Anterior cingulate cortex (tissue), 58 donors: ENCODE measurements at places on chromosomes 5 and 9.

GRCh38 chr5:143172739-143173138 lies 230.7 kb downstream of the NR3C1 start:
- DNase-seq = no peak

- DNase-seq = no peak
These were observed 589.2 kb downstream of the PRR16 start for GRCh38 chr5:121053055-121053985.

- DNase-seq = peak; percentile 48
These were observed 780 bp downstream of the RNU6ATAC start for GRCh38 chr9:134163371-134164196.

DNA sequence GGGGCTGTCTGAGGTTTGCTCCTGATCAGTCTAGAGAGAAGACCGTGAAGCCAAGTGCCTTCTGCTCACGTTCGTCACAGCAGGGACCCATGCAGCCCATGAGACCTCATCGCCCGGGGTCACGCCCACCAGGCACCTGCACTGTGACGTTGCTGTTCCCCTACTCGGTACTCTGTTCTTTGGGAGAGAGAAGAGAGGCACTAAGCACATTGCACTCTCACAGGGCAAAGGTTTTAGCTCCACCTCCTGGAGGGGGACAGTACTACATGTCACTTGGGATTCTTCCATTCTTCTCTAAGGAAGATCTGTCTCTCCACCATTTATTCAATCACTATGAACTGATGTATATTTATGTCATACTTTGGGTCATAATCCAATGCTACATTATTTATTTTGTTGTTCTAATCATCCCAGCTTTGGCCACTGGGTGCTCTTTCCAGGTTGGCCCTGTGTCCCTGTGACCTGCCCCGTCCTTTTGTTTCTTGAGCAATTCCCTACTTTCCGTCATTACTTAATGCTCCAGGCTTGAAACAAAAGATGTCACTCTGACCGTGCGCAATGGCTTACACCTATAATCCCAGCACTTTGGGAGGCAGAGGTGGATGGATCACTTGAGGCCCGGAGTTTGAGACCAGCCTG lies 31.4 kb upstream of the BRD3 start:
- DNase-seq = no peak

GRCh38 chr5:115600766-115601165 lies 1.5 kb downstream of the TICAM2 start:
- no peak for DNase-seq

DNA sequence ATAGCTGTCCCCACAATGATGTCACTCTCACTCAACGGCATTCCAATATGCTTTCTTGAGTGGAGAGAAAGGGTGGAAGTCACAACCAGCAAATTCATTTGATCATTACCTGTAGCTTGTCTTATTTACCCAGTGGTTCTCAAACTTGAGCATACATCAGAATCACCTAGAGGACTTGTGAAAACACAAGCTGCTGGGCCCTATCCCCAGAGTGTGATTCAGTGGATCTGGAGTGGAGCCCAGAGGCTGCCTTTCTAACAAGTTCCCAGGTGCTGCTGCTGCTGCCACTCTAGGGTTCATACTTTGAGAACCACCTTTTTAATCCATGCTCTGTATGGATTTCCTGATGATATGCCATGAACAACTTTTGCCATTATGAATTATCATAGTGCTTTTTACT lies 94.7 kb downstream of the KLHL3 start:
- DNase-seq = no peak

DNA sequence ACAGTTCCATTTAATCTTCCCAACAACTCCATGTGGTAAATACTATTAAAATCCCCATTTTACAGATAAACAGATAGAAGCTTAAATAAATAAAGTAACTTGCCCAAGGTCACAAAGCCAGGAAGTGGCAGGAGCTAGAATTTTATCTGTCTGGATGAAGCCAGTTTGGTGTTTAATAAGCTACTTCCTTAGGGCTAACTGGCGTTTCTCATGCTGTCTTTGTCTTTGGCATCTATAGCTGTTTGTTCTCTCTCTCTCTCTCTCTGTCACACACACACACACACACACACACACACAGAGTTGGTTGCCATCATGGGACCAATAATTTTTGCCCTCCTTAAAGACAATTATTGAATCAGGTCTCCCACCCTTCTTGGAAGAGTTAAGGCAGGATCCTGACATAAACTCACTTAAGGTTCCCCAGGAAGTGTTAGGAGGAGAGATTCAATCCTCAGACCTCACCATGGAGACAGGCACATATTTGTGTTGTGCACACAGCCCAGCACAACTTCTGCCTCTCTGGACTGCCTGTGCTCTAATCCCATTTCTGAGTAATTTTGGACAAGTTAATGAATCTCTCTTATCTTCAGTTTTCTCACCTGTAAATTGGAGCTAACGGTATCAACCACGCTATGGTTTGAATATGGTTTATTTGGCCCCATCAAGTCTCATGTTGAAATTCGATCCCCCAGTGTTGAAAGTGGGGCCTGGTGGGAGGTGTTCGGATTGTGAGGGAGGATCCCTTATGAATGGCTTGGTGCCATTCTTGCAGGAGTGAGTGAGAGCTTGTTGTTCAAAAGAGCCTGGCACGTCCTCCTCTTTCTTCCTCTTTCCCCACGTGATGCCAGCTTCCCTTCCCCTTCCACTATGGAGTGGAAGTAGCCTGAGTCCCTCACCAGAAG lies 8.3 kb upstream of the ADRA1B start:
- no peak for DNase-seq
